ENCODE measurements at places on chromosomes 2 and 18. TPM values are rescaled to one million over a fixed set of nuclear protein-coding genes. Genes with fewer than 3 reads are reported as not detected.

GRCh38 chr2:109102588-109103233, 26.3 kb upstream of the SH3RF3 start:
- no peak for DNase-seq

DNA sequence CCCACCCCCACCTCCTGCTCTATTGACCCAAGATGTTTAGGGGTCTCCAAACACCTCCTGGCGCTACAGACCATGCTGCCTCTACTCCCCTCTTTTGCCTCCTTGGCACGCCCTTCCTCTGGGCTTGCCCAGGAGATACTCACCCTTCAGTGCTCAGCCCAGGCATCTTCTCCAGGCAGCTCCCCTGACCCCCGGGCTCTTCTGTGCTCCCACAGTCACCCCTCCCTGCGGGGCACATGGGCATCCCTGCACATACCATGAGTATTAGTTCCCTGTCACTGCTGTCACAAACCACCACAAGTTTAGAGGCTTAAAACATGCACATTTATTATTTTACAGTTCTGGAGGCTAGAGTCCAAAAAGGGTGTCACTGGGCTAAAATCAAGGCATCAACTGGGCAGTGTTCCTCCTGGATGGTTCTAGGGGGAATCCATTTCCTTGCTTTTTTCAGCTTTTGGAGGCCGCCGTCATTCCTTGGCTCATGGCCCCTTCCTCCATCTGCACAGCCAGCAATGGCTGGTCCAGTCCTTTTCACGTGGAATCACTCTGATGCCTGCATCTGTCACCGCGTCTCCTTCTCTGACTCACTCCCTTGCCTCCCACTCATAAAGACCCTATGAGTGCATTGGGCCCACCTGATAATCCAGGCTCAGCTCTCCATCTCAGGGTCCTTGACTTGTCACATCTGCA, 230.4 kb upstream of the COPS8 start:
- DNase-seq: no peak

The MYO3B gene
- not detected for total RNA-seq

DNA sequence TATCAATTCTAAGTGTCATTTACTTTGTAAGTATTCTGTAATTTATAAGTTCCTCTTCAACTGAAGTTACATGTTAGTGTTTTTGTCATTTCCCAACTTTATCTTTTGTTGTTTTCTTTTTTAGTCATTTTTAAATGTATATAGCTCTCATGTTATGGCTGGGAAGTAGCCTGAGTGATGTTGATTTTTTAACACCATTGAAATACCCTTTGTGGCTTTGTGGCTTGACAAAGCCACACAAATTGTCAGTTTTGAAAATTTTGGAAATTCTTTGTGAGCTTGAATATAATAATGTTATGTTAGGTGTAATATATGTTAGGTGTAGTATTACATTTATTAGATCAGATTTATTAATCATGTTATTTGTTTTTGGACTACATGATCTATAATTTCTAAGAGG, 16.7 kb downstream of the DNAJC10 start:
- DNase-seq: no peak

- no peak for DNase-seq
These were observed 23.8 kb downstream of the FAP start for GRCh38 chr2:162219426-162219825.

- DNase-seq: no peak
These were observed 10.9 kb downstream of the MTERF4 start for GRCh38 chr2:241091201-241091600.

DNA sequence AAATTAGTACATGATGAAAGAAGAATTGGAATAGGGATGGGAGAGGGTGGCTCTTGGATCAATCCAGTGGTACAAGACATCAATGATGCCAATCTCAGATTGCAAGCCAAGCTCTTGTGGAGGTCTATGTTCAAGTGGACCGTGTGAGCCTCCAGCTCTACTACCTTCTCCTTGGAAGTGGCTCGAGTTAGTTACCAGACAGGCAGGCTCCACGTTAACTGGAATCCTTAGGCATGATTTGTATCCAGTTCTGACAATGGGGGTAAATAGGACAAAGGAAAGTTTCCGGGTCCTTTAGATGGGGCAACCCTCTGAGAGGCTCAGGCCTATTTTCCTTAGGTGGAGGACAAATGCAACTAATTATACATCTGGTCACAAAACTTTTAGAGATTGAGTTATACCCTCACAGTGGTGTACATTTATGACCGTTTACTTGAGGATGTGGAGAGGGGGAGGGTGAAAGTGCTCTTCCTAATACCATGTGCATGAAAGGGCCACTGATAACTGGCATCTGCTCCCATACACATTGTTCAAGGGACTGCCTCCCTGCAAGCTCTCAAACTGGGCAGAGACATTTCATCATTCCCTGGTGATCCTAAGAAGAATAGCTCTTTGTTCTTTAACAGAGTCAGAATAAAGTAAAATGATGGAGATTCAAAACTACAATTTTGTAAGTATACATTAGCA, 180.2 kb downstream of the SOCS6 start:
- DNase-seq: no peak

DNA sequence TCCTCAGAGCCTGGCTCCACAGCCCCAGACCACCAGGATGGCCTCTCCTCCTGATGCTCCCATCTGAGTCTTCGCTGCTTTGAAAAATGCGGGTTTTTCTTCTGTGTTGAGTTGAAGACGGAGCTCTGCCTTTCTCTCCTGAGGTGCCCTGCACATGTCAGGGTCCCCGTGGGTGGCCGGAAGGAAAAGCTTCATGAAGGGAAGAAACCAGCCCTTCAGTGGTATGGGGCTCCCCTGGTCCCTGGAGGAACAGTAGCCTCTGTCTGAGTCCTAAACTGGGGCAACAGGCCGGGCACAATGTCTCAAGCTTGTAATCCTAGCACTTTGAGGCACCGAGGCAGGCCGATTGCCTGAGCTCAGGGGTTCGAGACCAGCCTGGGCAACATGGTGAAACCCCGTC, 54.7 kb upstream of the CAB39 start:
- DNase-seq: no peak

GRCh38 chr2:237392186-237392585, 21.8 kb downstream of the COL6A3 start:
- DNase-seq: no peak

- no peak for DNase-seq
These were observed 76.9 kb upstream of the GCFC2 start for GRCh38 chr2:75787532-75788132.

The SH2D6 gene
- 0.13 TPM for total RNA-seq

DNA sequence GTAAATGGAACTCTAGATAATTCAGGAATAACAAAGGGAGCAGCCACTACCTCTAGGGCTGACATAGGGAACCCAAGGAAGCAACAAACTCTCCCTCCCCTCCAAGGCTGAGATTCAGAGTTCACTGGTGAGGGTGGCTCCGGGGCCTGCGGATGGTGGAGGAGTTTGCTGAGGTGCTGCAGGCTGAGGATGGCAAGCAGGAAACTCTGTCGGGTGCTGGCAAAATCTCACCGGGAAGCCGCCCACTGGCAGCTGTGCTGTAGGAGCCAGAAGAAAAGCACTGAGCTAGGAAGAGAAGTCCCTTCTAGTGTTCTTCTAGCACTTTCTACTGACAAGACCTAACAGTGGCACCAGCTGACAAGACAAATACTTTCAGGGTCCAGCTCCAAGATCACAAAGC, 12.5 kb upstream of the HAAO start:
- no peak for DNase-seq

DNA sequence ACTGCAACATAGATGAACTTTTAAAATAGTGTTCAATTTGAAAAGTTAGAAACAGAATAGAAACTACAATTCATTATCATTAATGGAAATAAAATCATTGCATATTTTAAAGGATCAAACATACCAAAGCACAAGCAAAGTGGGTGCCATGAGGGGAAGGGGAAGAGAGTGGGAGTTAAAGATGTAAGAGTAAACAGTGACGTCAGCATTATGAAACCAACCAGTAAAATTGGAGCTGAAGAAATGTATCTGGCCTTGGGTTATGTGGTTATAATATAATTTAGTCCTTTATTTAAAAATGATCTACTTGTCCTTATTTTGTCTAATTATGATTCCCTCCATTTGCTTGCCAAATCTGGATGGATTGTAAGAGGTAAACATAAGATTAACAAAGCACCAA, 6.0 kb downstream of the LINC00305 start:
- no peak for DNase-seq

GRCh38 chr2:140654565-140654964, 1476.3 kb downstream of the LRP1B start:
- no peak for DNase-seq

GRCh38 chr2:122323927-122324326, 568.5 kb downstream of the TSN start:
- DNase-seq: no peak

DNA sequence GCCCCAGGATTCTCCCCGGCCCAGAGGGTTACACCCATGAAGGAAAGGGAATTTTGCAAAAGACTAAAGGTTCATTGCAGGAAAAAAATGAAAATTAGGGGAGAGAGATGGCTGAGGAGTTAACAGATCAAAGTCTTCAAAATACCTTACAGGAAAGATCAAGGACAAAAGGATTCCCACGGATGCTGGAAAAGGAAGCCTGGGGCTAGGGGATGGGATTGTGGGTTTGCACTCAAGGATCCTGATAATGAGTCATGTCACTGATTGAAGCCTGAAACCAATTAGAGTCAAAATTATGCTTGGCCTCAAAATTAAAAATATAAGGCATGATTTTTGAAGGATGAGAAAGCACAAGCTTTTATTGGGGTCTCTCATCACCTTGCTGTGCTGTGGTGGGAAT, 32.6 kb upstream of the COPS8 start:
- no peak for DNase-seq

Measured in pulmonary artery endothelial cell (primary cell).